ENCODE measurements at places on chromosomes 11 and 22.

GRCh38 chr11:36588099-36588498 lies 6.2 kb upstream of the IFTAP start:
- no peak for DNase-seq

DNA sequence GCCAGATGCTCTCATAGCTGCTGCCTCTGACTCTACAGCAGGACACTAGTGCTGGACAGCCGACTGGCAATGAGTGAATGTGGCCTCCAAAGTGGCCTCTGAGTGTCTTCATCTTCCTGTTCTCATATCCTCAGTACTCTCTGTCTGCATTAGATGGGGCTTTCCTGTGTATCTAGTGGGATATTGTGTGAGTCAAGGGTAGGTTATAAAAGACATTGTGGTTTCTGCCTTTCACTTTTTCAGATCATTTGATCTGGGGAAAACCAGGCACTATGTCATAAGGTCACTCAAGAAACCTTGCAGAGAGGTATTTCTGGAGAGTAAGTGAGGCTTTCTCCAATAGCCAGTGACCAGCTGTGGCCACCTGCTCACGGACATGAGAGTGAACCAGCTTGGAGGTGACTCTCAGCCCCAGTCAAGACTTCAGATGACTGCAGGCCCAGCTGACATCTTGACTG lies 333.6 kb upstream of the NCAM1 start:
- DNase-seq: no peak

DNA sequence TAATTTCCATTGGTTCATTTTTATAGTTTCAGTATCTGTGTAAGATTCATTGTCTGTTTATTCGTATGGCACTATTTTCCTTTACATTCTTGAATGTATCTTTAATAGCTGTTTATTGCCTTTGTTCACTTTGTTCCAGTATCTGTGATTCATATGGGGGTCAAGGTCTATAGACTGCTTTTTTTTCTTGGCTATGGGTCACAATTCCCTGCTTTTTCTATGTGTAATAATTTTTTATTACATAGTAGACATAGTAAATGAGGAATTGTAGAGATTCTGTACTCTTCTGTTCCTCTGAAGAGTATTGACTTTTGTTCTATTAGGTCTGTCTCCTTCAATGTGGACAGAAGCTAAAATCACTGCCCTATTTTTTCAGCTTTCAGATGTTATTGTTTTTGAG lies 10.5 kb downstream of the ACRV1 start:
- DNase-seq: no peak

DNA sequence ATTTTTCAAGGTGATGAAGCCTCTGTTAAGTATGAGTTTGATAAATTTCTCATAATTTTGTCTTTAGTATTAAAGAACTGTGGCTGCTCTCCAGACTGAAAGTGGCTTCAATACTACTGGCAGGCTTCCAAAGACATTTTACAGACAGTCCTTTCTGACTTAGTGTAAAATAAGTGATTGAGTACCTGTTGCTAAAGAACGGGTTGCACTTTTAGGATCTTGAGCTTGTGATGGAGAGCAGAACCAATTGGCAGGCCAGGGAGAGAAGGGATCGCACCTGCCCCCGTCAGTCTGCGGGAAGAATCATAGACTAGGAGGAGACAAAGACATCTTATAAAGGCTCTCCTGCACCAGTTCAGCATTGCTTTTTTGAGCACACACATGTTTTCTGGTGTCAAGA lies 4.4 kb downstream of the NCAM1 start:
- DNase-seq: no peak

GRCh38 chr11:122646549-122647340 lies 8.8 kb upstream of the UBASH3B start:
- DNase-seq: peak; percentile 53

GRCh38 chr11:46755962-46756361 lies 36.9 kb downstream of the F2 start:
- no peak for DNase-seq

GRCh38 chr11:66547662-66548009 lies 933 bp downstream of the ACTN3 start:
- no peak for DNase-seq

DNA sequence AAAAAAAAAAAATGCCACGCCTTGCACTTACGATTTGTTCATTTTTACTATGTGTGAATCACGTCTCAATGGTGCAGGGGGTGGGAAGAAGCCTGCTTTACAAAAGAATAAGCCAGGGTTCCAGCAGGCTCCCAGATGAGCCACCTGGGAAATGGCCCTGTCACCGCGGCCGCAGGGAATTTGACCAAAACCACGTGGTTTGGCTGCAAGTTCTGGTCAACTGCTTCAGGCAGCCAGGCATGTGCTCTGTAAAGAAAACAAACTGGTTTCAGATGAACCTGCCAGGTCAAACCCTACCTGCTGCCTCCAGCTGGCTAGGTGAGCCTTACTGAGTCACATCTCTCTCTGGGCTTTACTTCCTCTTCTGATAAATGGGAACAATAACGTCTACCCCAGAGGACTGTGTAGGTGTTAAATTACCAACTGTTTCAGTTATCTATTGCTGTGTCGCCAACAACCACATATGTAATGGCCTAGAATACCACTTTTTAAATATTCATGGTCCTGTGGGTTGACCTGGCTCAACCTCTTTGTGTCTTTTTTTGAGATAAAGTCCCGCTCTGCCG lies 30.5 kb upstream of the GCAT start:
- DNase-seq: peak; percentile 16

GRCh38 chr11:4093519-4094347 lies 866 bp upstream of the RRM1 start:
- no peak for DNase-seq

DNA sequence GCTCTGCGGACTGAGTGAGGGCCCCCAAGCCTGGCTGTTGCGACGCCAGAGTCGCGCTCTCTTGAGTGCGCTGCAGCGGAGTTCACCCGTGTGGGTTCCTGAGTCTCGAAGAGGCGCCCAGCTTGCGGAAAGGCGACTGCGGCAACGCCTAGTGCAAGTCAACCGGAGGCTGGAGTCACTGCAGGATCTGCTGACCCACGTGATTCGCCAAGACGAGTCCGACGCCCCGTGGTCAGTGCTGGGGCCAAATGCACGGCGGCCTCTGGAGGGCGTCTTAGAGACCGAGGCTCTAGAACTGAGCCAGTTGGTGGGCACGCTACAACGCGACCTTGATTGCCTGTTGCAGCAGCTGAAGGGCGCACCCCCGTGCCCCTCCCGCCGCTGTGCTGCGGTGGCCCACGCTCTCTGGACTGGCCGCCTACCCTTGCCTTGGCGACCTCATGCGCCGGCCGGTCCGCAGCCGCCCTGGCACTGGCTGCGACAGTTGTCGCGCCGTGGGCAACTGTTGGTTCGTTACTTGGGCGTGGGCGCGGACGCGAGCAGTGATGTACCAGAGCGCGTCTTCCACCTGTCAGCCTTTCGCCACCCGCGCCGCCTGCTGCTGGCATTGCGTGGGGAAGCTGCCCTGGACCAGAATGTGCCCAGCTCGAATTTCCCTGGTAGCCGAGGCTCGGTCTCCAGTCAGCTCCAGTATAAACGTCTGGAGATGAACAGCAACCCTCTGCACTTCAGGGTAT lies 32.6 kb downstream of the RRP8 start:
- DNase-seq: no peak

DNA sequence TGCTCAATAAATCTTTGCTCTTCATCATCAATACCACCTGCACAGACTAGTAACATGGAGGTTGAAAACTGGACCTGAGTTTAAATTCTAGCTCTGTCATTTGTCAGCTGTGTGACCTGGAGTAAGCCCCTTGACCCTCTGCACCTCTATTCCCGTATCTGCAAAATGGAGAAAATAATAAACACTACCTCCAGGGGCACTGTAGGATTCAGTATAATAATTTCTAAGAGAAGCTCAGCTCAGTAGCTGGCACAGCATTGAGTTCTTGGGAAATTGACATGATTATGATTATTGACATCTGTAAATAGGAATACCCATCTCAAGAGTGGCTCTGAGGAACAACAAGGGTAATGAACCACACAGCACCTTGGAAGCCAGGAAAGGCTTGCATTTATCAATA lies 78.4 kb downstream of the MN1 start:
- DNase-seq: no peak

- DNase-seq: peak; percentile 78
Measured at GRCh38 chr11:86067009-86067850, 1.7 kb downstream of the PICALM start.

- DNase-seq: no peak
Measured at GRCh38 chr22:39219071-39220039, 25.4 kb downstream of the PDGFB start.

DNA sequence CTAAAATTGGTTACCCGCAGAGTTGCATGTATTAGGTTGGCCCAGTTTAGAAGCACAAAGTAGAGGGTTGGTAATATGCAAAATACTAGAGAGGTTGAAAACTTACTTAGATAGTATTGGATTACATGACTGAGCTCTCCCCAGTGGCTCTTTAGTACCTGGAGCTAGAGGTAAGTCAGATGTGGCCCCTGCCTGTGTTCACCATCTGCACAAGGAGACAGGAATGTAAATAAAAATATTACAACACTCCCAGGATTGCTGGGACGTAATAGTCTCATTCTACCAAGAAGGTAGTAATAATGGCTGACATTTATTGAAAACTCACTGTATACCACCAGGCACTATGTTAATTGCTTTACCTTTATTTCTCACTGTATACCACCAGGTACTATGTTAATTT lies 129.6 kb downstream of the SLC17A6 start:
- no peak for DNase-seq

DNA sequence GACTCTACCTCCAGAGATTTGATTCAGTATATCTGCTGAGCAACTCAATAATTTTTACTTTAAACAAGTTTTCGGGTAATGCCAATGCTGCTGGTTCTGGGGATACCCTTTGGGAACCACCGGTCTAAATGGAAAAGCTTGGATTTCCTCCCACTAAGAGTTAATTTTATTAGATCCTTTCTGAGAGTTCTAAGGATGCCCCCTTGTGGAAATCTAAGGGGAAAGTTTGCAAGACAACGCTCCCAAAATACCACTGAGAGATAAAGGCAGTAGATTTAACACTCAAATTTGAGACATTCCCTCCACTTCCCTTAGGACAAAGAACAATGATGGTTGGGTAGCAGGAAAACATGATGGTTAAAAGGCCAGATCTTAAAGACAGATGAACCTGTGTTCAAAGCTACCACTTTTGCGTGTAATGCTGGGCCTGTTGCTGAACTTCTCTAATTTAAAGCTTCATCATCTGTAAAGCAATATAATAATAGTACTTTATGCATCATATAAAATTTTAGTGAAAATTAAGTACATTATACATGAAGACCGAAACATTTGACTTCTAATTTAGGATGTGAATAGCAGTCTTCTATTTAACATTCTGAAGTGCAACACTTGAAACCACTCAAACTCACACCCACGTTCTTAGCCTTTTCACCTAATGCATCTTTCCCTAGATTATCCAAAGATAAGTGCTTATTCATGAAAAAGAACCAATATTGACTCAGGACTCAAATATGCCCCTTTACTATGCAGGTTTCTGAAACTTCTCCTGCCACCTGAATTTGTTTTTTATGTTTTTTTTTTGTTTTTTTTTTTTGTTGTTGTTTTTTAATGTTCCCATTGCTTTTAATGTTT lies 110.1 kb upstream of the LUZP2 start:
- no peak for DNase-seq

GRCh38 chr22:33270596-33270995 lies 212.4 kb upstream of the SYN3 start:
- DNase-seq: no peak

GRCh38 chr11:47603295-47603694 lies 9.1 kb upstream of the C1QTNF4 start:
- DNase-seq: no peak

DNA sequence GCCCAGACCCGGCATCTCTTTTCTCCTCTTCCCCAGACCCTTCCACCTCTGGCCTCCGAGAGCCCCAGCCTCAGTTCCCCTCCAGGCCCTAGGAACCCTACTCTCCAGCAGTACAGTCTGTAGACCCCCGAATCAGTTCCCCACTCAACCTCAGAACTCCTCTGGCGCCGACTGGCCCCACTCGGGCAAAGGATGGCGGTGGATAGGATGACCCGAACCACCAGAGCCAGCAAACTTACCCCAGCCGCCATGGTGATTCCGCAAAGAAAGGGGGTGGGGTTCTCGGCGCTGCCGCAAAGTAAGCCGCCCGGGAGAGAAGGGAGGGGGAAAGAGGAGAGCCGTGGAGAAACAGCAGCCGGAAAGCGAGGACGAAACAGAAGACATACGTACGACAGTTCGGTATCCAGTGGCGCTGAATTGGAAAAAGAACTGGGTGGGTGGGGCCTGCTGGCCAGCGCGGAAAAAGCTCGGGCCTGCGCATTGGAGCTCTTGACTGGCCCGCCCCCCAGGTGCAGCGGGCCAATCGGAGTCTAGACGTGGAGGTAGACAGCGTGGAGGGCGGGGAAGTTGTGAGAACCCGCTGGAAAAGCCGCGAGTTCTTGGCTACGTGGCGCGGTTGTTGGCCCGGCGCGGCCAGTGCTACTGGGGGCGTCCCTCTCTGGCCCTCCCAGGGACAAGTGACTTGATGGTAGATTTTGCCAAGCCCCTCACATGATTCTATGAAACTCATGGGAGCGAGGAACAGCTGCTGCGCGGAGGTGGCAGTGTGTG lies at the start of gene EEF1G:
TSS of gene EEF1G (minus strand) at position 300 of the 771 bp plus-strand sequence. CDS start at position 251, 49 bp downstream.
- DNase-seq: peak; percentile 99

DNA sequence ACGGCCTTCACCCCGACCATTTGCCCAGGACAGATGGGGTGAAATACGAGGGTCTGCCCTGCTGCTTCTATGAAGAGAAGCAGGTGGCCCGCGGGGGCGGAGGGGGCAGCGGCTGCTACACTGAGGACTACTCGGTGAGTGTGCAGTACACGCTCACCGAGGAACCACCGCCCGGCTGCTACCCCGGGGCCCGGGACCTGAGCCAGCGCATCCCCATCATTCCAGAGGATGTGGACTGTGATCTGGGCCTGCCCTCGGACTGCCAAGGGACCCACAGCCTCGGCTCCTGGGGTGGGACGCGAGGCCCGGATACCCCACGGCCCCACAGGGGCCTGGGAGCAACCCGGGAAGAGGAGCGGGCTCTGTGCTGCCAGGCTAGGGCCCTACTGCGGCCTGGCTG lies 11.2 kb downstream of the C22orf31 start:
- DNase-seq: no peak

- DNase-seq: no peak
Measured at GRCh38 chr11:93694109-93694508, 32.6 kb downstream of the CEP295 start.

GRCh38 chr11:33480626-33481025 lies 220.0 kb downstream of the C11orf91 start:
- no peak for DNase-seq

DNA sequence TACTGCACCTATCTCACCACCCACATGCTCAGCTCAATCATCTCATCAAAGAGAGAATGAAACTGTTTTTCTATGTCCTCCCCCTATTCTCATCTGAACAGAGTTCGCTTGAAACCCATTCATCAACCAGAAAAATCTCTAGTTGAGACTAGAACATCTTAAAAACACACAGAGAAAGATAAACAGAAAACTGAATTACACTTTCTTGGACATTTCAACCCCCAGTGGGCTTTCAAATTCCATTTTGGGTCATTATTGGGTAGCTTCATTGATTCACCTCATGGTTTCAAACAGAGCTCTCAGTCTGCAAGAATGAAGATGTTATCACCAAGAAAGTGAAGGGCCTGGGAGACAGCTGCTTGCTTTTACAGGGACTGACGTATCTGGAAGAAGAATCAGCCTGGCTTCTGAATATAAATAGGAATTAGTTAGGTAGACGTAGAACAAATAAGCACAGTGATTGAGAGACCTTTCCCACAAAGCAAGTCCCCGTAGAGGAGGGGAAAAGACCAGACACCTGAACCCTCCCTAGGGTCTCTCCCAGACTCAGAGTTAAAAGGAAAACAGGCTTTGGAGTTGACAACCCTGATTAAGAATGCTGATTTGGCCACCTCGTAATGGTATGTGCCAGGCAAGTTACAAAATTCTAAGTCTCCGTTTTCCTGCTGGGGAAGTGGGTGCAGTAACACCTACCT lies 155.7 kb downstream of the BBOX1 start:
- no peak for DNase-seq

GRCh38 chr22:20430720-20431510 lies 6.7 kb downstream of the SCARF2 start:
- DNase-seq: peak; percentile 84
